Smooth muscle cell of trachea (primary cell): ENCODE measurements at places on chromosomes 5 and 9. TPM values are rescaled to one million over a fixed set of nuclear protein-coding genes. Genes with fewer than 3 reads are reported as not detected.

SEMA6A gene
- 0.44 and 0.66 TPM in 2 replicates for total RNA-seq

BARHL1 gene
- not detected in 2 replicates for total RNA-seq

SMIM33 gene
- total RNA-seq: not detected in 2 replicates

NR3C1 gene
- 102 and 122 TPM in 2 replicates for total RNA-seq

OR1J2 gene
- total RNA-seq: not detected in 2 replicates

ZBTB34 gene
- 7.4 and 10.0 TPM in 2 replicates for total RNA-seq

EGFLAM gene
- 2.5 and 3.0 TPM in 2 replicates for total RNA-seq

DOCK2 gene
- 3.1 and 12.2 TPM in 2 replicates for total RNA-seq

RAPGEF6 gene
- 19.4 and 28.7 TPM in 2 replicates for total RNA-seq

FAM78A gene
- 0.29 and 0.66 TPM in 2 replicates for total RNA-seq
